MM.1S (cell line): ENCODE measurements at places on chromosomes 5 and 9.

DNA sequence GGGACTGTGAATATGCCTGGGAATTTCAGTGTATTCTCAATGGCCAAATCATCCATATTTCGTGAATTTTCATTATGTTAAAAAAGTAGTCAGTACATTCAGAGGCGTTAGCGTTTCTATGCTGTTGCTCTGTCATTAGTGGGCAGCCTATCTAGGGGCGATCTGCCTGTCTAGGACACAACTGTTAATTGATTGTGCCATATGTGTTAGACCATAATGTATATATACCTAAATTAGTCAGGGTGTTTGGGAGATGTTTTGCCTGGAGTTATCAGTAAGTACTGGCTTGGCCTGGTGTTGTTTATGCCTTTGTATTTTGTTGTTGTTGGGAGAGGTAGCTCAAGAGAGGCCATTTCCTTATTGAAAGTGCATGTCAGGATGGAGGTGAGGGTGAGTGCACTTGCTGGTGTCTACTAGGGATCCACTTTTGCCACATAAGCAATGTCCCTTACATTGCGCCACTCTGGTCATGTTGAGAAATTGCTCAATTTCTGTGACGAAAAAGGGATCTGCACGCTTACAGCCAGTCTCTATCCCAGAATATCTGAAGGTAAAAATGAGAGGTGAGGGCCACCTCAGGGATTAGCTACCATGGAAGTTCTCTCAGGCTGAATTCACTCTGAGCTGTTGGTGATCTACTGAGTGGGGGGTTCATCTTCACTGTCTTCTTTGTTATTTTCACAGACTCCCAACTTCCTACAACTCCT lies 123.3 kb downstream of the ST8SIA4 start:
- DNase-seq, result peak; percentile 65

GRCh38 chr5:99866740-99867139 lies 668.4 kb upstream of the FAM174A start:
- DNase-seq, result no peak

- DNase-seq, result no peak
Observed at GRCh38 chr9:88579050-88579715, 44.2 kb downstream of the NXNL2 start.

- DNase-seq, result no peak
Observed at GRCh38 chr9:130988400-130988747, 20.6 kb upstream of the LAMC3 start.

GRCh38 chr5:119071561-119071995 lies 691 bp downstream of the DMXL1 start:
- DNase-seq, result peak; percentile 23

DNA sequence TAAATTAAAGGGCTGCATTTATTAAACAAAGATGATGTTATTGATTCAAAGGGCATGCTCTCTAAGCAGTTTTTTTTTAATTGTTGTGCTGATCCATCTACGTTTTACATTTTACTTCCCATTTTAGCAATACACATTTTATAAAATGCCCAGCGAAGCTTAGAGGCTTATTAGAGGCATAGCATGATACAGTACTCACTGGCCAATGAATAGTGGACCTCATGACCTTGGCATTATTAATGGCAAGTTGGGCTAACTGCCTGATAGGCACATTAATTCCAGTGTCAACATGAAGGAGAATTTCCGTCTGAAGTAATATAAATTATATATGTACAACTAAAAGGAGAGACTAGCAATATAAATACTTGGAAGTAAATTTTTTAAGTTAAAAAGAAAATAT lies 837.2 kb downstream of the EFNA5 start:
- no peak for DNase-seq

DNA sequence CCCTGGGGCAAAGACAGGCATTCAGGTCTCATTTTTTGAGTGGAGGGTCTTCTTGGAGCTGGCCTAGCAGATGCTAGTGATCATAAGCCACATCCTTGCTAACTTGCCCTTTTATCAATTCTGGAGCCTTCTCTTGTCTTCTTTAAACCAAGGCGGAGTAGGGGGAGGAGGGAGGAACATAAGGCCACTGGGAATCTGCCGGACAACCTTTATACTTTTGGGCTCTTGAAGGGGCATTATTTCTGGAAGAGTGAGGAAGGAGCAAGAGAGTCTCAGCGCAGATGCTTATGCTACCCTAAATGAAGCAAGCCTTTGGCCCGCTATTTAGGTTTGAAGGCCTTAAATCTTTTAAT lies 2.0 kb downstream of the TMEFF1 start:
- DNase-seq, result no peak

DNA sequence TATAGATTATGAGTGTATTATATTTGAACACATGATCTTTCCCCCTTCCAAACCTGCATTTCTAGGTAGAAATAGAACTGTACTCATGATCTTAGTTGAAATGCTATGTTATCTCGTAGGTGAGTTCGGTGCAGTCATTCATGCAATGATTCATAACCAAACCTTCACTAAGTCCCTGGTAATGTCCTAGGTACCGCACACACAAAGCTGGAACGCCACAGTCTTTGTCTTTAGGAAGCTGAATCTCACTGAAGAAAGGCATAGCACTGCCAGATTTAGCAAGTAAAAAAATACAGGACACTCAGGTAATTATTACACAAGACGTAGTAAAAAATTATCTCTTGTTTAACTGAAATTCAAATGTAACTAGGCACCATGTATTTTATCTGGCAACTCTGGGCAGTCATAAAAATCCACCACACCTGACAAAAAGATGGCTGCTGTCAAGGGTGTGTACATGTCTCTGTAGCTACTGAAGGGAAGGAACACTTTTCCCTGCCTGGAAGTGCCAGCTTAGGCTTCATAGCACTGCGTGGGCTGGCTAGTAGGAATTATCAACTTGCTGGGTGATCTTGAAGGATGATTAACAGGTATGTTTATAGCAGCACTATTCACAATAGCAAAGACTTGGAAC lies 28.0 kb upstream of the TXN start:
- DNase-seq, result no peak

DNA sequence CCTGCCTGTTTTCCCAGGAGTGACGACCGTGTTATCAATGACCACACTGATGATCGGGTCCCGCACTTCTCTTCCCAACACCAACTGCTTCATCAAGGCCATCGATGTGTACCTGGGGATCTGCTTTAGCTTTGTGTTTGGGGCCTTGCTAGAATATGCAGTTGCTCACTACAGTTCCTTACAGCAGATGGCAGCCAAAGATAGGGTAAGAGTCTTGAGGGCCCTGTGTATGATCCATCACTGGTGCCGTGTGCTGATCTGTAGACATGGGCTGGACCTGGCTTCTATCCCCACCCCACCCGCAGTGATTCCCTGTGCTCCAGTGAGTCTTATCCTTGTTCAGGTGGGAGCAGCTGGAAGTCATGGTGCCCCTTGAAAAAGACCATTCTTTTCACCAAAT lies 26.0 kb downstream of the GABRP start:
- peak; percentile 76 for DNase-seq

DNA sequence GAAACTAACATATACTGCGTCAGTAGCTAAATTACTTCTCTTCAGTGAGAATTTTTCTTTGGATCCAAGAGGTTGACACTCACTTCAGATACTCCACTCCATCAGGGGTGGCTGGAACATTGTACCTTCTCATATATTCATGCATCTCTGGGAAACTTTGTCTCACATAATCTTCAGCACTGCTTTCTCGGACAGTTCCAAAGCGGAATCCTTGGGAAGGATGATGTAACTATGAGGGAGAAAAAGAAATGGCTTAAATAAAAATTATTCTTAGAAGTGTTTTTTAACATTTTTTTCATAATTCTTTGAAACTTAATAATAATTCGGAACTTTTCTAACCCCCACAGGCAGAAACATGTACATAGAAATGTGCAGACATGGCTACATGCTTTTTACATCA lies 33.4 kb upstream of the PPP3R2 start:
- no peak for DNase-seq

GRCh38 chr5:169301986-169302385 lies 1.0 kb upstream of the SLIT3 start:
- no peak for DNase-seq

DNA sequence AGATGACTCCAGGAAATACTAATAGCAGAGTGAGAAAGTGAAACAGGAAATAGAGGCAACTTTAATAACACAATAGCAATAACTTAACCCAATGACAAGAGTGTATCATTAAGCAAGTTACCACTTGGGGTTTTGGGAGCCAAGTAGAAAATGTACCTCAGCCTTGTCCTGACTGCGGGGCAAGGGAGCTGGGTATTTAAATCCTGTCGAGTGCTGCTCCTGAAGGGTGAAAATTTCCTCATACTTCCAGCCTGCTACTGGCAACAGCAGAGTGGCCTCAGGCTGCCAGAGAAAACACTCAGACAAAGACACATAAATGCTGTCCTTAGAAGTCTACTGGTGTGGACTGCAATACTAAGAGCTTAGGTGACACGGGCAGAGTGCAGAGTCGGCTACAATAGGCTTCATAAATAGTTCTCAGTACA lies 112.5 kb upstream of the EMB start:
- no peak for DNase-seq

GRCh38 chr5:33324667-33325307 lies 116.0 kb upstream of the TARS1 start:
- no peak for DNase-seq

DNA sequence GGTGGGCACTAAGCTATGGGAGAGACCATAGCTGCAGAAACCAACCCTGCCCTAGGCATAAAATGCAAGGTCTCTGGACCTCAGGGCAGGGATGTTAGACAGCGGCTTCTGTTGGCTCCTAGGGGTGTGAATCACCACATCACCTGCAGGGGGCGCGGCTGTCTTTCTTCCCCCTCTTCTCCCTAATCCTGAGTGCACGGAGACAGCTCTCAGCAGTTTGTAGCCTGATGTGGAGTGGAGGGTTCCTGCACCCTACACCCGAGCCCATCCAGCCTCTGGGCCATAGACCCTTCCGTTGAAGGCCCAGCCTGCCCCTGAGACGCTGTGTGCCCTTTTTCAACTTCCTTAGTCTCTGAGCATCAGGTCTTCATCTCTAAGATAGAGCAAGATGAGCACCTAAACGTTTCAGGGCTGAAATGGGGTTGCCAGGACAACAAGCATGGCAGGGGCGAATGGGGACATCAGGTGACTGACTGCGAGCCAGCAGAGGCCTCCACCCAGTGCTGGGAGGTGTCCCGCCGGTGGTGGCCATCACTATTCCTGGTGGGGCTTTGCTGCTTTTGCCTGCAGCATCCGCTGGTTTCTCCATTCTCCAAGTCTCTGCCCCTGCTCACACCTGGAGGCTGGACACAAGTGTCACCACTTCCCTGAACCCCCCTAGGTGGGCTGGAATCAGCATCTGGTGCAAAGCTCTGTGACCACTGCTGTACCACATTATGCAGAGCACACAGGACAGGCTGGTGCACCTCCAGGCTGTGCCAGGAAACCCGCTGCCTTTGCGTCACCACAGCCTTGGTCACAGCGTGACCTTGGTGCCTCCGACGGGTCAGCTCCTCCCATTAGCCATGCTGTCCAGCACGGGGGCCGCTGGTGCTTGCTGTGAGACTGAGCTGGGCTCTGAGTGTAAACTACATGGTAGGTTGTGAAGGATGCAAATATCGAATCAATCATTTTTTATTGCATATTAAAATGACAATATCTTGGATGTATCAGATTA lies 2.5 kb upstream of the SEC16A start:
- peak; percentile 63 for DNase-seq

GRCh38 chr9:38031594-38031993 lies 37.4 kb downstream of the SHB start:
- no peak for DNase-seq

GRCh38 chr5:159184858-159185381 lies 24.4 kb downstream of the RNF145 start:
- DNase-seq, result no peak

- DNase-seq, result no peak
Observed at GRCh38 chr5:122093415-122094180, 15.5 kb upstream of the LOX start.

GRCh38 chr9:26579056-26579455 lies 313.5 kb downstream of the CAAP1 start:
- DNase-seq, result peak; percentile 38

- no peak for DNase-seq
Observed at GRCh38 chr9:113388833-113389232, 12.0 kb upstream of the HDHD3 start.

DNA sequence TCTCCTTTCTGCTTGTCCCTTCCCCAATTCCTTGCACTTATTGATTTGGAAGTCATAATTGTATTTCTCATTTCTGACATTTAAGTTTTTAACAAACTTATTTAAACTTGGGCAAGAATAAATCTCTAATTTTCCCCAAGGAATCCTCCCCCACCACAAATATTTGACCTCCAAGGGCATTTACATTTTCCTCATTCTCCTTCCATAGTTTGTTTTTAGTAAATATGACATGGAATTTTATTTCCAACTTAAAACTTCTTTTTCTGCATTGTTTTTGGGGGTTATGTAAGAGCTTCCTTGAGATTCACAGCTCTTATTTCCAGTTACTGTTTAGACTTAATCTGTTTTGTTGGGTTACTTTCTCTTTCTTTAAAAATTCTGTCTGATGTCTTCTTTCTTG lies 64.9 kb downstream of the ZNF618 start:
- DNase-seq, result no peak

GRCh38 chr9:22009506-22009867 lies 382 bp upstream of the CDKN2B start:
- DNase-seq, result no peak

DNA sequence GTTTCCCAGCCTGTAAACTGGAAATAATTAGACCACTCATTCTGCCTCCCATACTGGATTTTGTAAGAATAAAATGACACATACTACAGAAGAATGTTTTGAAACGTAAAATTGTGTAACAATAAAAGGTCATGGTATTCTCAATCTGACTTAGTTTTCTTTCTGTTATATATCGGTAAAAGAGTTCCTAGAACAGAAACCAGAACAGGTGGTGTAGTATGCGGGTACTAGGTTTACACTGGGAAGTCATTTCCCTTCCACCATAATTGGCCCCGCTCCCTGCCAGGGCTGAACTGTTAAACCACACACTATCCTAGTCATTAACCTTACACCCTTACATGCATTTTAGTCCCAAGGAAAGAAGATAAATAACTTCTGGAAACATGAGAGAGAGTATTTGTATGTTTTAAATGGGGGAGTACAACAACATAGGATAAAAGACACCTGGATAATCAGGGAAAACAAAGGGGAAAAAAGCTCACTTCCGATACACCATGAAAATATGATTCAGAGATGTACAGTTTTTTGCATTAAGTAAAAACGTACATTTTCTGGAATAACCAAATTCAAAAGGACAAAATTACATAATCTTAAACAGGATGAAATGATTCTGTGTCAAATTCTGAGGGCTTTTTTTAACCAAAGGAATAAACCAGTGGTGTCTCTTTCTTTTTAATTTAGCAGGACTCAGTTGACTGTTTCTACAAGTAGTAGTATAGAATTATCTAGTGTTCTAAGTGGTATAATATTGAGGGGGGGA lies 199.7 kb downstream of the GLIS3 start:
- no peak for DNase-seq
